A549 treated with CpdA at 1 μM for 4 hours (cell line): ENCODE measurements at places on chromosomes 1 and 21. TPM values are rescaled to one million over a fixed set of nuclear protein-coding genes. Genes with fewer than 3 reads are reported as not detected.

The NR0B2 gene
- 0.14 TPM in 1 of 5 replicates, not detected in the others for total RNA-seq

The PHLDA3 gene
- 81.2 to 189 TPM (median 159 TPM) in 5 replicates for total RNA-seq

The MTMR11 gene
- total RNA-seq = 7.2 to 11.6 TPM (median 9.5 TPM) in 5 replicates

The C1QB gene
- not detected in 5 replicates for total RNA-seq

The ATF6 gene
- 11.4 to 13.5 TPM (median 12.3 TPM) in 5 replicates for total RNA-seq

The TEDDM1 gene
- not detected in 5 replicates for total RNA-seq

The ADGRL4 gene
- total RNA-seq = not detected in 5 replicates

The ADAM30 gene
- total RNA-seq = not detected in 5 replicates

The GOLT1A gene
- total RNA-seq = 3.5 to 6.8 TPM (median 4.7 TPM) in 5 replicates

The CFAP107 gene
- not detected in 5 replicates for total RNA-seq

The LAPTM5 gene
- 0.10 to 0.23 TPM (median 0.19 TPM) in 4 of 5 replicates, not detected in the other for total RNA-seq

The IFI44 gene
- 0.47 to 1.7 TPM (median 0.93 TPM) in 5 replicates for total RNA-seq

The FCRL1 gene
- not detected in 5 replicates for total RNA-seq

The RHD gene
- not detected in 5 replicates for total RNA-seq

The PPP2R5A gene
- total RNA-seq = 22.1 to 25.3 TPM (median 23.8 TPM) in 5 replicates
